ENCODE measurements at places on chromosomes 7 and 10.
A peak's percentile ranks its signal among the peaks of the same experiment; 100 is the strongest.

DNA sequence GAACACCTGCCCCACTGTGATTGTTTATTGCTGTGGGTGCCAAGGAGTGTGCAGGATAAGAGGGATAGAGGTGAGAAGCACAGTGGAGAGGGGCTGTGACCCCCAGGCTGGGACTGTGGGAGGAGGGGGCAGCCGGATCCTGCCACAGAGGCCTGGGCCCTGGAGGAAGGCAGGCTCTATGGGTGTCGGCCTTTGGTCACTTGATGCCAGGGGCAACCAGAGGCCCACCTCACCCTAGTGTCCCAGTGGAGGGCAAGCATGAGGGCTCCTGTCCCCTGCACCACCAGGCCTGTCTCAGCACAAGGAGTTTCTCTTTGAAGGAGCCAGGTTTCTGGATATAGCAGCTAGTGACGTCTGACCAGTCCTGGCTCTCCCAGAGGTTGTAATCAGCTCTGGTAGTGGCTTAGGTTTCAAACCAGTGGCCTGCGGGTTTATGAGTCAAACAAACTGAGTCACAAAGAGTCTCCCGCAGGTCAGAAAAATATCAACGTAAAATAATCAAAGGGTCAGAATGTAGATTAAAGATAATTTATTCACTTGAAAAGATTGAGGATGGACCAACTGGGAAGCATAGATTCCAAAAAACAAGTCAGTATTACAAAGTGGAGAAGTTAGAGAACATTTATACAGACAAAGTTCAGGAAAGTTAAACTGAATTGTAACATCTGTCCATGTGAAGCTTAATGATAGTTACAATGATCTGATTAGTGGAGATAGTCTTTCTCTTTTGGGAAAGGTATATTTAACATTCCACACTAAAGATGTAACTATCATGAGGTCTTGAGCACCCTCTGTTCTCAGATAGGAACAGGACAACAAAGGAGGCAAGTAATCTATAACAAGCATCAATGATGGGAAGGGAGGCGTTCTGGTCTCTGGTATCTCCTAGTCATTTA is 37.2 kb upstream of the ZNF488 start:
- no peak for DNase-seq

- peak; percentile 5 for DNase-seq
These were observed 58.4 kb upstream of the MYO3A start for GRCh38 chr10:25875556-25876165.

DNA sequence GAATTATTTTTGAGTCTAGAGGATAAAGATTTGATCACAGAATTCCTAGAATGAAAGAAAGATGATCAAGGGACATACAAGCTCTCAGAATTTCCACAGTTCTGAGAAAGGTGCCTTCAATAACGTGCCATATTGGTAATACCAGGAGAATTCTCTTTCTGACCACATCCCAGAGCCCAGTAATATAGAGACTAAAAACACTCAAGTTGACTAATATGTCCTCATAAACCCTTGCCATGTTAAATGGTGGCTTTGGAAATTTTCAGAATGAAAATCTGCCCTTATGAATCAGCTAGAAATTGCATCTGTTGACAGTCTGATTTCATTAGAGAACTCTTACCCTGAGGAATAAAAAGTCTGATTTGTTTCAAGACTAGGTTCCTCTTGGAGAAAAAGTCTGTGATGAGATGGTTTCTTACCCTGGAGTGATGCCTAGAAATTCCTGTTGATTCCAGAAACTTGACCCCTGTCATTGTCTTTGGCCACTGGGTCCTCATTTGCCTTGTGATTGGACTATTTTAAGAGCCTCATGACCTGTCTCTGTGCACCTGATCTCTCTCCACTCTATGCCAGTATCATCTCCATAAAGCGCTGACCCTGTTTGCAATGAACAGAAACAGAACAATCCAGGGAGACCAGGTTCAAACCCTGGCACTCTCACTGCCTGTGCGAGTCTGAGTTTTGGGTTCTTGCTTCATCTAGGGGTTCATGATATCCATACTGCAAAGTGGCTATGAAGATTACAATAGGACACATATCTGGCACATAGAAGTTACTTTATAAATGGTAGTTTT is 3.3 kb downstream of the IL2RA start:
- DNase-seq, result no peak

DNA sequence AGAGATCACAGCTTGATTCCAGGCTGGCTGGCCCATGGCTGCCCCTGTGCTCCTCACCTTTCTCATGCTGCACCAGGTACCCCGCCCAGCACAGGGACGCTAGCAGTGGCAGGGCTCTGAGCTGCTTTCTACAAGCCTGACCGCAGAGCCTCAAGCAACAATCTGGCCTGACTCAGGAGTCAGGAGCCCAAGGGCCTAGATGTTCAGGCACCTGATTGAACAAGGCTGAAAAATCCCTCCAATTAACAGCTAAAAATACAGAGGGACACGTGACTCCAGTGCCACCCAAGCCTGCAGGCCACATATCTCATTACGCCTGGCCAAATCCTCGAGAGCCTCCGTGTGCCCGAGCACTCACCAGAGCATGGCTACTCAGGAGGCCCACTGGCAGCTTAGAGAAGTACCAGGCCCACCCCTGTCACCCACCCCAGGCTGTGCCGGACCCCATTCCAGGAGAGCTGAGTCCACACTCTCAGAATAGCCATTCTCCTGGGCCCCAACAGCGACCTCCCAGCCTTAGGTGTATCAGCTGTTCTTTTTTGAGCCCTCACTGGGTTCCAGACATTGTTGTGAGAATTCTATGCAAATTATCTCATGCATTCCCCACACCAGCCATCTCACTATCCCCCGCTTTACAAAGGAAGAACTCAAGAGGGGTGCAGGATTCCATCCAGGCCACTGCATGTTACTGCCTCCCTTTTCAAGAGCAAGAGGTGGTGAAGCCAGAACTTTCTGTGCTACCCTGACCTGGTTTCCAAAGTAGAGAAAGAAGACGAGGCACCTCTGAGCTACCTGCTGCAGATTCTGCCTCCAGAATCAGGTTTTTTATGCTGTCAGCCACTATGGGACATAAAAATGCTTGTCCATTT is 98.3 kb downstream of the COL13A1 start:
- no peak for DNase-seq

DNA sequence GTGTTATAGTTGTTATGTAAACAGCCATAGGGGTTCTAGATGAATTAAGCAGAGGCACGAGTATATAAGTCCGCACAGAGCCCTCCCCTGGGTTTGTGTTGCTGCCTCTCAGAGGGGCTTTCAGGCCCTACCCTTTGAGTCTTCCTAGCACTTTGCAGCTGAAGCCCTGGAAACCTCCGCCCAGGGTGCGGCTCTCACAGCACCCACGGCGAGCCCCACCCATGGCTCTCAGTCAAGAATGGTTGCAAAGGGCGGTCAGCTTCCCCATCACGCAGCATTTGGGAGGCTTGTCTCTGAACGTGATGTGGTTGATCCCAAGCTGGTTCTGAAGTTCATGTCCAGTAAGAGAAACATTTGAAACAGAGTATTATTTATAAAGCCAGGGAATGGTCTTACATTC is 18.8 kb upstream of the INSIG1 start:
- no peak for DNase-seq

DNA sequence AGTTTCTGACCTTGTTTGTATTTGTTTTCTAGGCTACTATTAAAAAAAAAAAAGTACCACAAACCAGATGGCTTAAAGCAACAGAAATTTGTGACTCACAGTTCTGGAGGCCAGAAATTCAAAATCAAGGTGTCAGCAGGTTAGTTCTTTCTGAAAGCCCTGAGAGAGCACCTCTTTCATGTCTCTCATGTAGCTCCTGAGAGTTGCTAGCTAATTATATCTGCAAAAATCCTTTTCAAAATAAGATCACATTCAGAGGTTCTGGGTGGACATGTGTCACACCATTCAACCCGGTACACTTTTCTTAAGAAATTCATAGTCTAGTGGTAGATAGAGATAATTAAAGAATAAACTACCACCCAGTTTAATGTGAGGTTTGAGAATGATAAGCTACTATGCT is 888.6 kb downstream of the GRID1 start:
- no peak for DNase-seq

- no peak for DNase-seq
These were observed 3.0 kb upstream of the CXCL12 start for GRCh38 chr10:44387853-44388251.

DNA sequence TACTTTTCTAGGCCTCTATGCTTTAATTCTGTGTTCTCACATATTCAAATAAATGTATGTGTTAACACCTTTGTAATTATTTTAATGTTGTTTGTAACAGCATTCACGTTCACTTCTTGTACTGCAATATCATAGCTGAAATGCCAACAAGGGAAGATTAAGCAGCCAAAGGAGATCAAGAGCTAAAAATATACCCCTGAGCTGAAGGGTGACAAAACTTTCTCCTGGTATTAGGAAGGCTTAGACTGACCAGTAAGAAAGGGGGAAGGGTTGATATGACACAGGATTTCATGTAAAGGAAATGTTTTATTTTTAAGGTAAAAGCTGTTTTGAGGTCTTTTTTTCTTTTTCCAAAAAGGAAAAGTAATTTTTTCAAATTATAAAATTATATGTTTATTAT is 40.4 kb upstream of the VDAC2 start:
- no peak for DNase-seq

- DNase-seq, result no peak
These were observed 82.8 kb upstream of the PPP2R2D start for GRCh38 chr10:131817866-131818509.

DNA sequence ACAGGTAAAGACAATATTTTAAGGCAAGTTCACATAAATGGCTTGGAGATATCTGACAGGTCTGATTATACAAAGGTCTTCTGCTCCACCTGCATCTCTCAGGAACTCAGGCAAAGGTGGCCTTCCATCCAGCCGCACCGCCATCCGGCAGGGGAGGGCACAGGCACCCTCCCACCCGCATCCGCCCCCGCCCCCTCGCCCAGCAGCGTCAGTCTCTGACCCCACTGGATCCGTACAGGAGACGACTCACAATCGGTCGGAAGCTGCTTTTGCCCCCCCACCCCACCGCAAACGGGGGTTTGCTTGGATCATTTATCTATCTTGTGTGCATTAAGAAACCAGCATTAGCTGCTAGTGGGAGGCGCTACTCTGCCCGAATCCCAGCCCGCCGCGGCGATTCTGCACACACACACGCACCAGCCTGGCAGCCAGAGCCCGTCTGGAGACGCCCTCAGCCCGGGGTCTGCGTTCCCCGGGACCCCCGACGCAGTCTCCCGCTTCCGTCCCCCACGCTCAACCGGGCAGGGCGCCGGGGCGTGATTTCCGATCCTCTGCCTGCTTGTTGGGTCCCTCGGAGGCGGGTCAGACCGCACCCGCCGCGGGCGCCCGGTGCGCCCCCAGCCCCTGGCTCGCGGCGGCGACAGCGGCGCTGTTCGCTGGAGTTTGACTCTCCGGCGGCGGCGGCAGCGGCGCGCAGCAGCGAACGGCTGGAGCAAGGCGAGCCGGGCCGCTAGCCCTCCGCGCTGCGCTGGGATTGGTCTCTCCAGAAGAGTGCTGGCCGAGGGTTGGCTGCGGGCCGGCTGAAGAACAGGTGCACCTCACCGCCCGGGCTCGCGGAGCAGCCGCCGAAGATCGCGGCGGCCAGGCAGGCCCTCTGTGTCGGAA is 820 bp upstream of the NRG3 start:
- DNase-seq, result no peak

- no peak for DNase-seq
These were observed 19.2 kb downstream of the TBXAS1 start for GRCh38 chr7:139848274-139848673.

- no peak for DNase-seq
These were observed 103.0 kb upstream of the ANKRD1 start for GRCh38 chr10:91023700-91024398.

GRCh38 chr10:42975558-42976340 is 101.1 kb upstream of the RET start:
- no peak for DNase-seq

- no peak for DNase-seq
These were observed 204.0 kb upstream of the GNAI1 start for GRCh38 chr7:79930604-79931003.

DNA sequence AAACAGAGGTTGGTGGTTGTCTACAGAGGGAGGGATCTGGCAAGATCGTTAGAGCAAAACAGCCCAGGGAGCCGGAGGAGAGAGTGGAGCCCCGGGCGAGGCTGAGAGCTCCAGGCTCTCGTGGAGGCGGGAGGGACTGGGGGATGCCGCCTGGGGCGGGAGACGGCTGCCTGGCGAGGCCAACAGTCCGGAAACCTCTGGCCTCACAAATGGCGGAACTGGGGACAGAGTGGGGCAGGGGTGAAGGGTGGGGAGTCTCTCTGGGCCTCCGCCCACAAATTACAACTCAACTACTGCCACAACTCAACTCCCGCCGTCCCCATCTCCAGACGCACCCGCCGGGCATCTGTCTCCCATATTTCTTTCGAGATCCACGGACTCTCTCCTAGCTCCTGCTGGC is 47.7 kb downstream of the CLEC2L start:
- no peak for DNase-seq

DNA sequence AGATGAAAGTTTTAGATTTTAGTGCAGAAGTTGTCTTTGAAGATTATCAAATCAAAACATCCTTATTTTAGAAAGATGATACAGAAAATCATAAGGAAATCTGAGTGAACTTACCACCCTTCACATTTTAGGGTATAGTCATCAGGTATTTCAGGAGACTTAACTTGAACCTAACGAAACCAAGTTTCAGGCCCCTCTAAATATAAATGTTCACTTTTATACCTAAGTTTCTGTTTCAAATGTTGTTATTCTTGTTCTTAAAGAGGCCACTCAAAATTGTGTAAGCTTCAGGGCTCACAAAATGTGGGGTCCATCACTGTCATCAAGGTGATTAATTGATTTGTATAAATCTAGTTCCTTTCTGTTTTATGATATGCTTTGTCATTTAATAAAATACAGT is 216.2 kb downstream of the KIAA1217 start:
- DNase-seq, result no peak

DNA sequence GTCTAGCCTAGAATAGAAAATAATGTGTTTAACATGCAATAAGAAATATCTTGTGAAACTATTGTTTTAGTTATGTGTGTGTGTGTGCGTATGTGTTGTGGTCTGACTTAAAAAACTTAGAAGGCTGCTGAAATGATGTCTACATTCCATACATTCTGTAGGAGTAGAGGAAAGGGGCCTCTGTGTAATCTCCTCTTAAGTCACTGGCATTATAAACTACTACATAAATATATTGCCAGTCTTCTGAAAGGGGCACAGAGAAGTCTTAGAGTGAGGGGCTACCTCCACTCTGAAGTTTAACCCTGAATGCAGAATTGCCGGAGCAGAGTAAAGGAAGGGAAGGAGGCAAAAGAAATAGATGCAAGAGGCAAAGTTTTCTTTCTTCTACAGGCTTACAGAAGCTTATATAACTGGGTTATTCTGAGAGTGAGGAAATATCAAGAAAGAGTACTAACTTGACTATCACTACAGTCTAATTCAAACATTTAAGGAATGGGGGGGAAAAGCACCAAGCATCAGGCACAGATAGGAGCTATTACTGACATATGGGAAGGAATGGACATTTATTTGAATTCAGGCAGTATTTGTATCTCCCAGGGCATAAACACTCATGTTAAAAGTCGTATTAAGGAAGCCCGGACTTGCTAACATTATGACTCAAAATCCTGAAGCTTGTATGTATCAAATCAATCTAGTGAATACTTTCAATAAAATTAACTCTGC is 75.7 kb downstream of the DNAJC1 start:
- no peak for DNase-seq

- no peak for DNase-seq
These were observed 94.2 kb upstream of the PRKCQ start for GRCh38 chr10:6674291-6674690.

GRCh38 chr7:28036696-28037095 is 143.9 kb downstream of the JAZF1 start:
- no peak for DNase-seq
